Muscle of leg (tissue), 16 donors: ENCODE measurements at places on chromosomes 2 and 18. TPM values are rescaled to one million over a fixed set of nuclear protein-coding genes. Genes with fewer than 3 reads are reported as not detected.

The SLC9A4 gene
- total RNA-seq, result 0.04 TPM

The METTL8 gene
- 16.7 TPM for total RNA-seq

The CAPN14 gene
- 0.09 TPM for total RNA-seq

The DTNA gene
- total RNA-seq, result 74.7 TPM

The CPO gene
- 0.13 TPM for total RNA-seq

The FLACC1 gene
- total RNA-seq, result 2.3 TPM

The SH2D6 gene
- total RNA-seq, result 0.13 TPM

DNA sequence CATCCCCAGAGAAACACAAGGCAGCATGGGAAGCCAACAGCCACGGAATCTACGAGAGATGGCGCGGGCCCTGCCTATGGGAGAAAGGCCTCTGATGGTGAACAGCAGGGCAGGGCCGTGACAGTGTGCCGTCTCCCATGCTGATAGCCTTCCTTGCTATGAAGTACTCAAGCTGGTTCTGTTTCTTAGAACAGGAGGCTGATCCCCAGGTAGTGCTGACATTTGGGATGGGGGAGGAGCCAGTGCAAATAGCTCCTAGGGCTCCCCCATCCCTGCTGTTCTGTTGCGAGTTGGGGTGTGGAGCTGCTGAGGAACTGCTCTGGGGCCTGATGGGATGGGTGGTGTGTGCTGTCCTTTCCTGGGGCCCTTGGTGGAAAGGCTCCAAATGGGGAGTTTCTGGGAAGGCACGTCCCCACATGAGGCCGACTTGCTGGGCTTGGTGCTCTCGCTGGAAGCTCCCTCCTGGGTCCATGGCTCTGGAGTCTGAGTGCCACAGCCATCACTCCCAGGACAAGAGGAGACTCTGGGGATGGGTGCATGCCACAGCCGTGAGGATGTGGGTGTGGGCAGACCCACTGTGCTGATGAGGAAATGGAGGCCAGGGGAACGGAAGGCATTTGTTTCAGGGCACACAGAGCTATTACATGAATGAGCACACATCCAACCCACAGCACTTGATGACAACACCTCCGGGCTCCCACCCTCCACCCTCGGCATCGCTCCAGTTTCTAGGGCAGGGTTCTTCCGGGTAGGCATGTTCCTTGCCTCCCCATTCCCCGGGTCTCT is 246.8 kb downstream of the HDAC4 start:
- no peak for DNase-seq

- no peak for DNase-seq
Measured at GRCh38 chr2:9796056-9797010, 46.9 kb upstream of the TAF1B start.

DNA sequence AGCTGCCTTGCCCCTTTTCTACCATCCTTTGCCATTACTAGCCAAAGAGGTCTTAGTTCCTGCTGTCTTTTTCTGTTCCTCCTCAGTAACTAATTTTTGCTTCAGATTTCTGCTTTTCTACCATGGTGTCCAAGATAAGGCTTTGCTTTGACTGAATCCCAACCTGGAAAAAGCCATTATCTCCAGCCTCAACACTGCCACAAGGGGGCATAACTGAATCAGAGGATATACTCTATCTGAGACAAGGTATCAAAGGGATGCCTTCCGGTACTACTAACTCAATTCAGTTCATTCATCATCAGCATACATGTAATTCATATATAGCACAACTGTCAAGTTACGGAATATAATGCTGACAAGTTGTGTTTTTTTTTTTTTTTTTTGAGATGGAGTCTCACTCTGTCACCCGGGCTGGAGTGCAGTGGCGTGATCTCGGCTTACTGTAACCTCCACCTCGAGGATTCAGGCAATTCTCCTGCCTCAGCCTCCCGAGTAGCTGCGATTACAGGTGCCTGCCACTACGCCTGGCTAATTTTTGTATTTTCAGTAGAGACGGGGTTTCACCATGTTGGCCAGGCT is 11.4 kb downstream of the OSGEPL1 start:
- DNase-seq, result peak; percentile 23

- no peak for DNase-seq
Measured at GRCh38 chr2:128615571-128615970, 296.9 kb upstream of the HS6ST1 start.

GRCh38 chr2:240451791-240452461 is 16.5 kb downstream of the GPC1 start:
- DNase-seq, result no peak

- DNase-seq, result no peak
Measured at GRCh38 chr2:100359576-100359975, 37.3 kb upstream of the LONRF2 start.

GRCh38 chr2:111160758-111161157 is 40.0 kb downstream of the BCL2L11 start:
- no peak for DNase-seq

GRCh38 chr2:206452750-206453149 is 9.4 kb downstream of the ADAM23 start:
- DNase-seq, result no peak

- DNase-seq, result no peak
Measured at GRCh38 chr2:60504049-60504448, 49.4 kb downstream of the BCL11A start.

DNA sequence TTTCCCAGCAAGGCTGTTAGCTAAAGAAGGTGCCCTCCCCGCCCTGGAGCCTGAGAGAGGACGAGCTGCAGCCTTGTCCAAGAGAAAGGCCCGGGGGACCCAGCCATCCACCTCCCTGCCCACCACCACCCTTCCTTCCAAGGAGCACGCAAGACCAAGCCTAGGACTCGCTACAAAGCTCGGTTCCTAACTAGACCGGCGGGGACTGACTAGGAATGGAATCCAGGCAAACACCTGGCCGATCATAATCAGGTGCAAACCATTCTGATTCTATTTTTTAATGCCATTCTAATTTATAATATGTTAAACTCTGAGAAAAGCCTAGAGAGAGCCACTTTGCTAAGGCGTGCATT is 19.7 kb upstream of the TUBB6 start:
- DNase-seq, result no peak

- peak; percentile 11 for DNase-seq
Measured at GRCh38 chr2:26072925-26073768, 39.3 kb downstream of the RAB10 start.

GRCh38 chr2:28351621-28352020 is 41.0 kb upstream of the FOSL2 start:
- DNase-seq, result no peak

- DNase-seq, result peak; percentile 16
Measured at GRCh38 chr18:68438983-68439382, 275.9 kb downstream of the TMX3 start.

DNA sequence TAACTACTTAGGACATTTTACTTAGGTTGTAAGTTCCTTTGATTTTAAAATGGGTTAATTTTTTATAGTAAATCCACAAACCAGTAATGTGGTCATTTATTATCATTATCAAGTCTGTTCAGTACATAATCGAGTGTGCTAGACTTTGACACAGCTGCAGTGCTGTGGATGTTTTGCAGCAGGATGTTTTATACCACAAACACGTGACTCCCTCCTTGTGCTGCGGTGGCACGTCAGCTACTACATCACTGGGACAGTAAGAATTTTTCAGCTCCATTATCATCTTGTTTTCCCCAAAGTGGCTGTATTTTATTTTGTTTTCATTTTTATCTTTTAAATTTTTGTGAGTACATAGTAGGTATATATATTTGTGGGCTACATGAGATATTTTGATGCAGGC is 70.0 kb downstream of the ATP9B start:
- DNase-seq, result no peak

- no peak for DNase-seq
Measured at GRCh38 chr2:67663776-67664175, 266.6 kb downstream of the ETAA1 start.

- no peak for DNase-seq
Measured at GRCh38 chr18:7876354-7877104, 309.4 kb downstream of the PTPRM start.

- peak; percentile 3 for DNase-seq
Measured at GRCh38 chr18:28005164-28005563, 171.8 kb downstream of the CDH2 start.

DNA sequence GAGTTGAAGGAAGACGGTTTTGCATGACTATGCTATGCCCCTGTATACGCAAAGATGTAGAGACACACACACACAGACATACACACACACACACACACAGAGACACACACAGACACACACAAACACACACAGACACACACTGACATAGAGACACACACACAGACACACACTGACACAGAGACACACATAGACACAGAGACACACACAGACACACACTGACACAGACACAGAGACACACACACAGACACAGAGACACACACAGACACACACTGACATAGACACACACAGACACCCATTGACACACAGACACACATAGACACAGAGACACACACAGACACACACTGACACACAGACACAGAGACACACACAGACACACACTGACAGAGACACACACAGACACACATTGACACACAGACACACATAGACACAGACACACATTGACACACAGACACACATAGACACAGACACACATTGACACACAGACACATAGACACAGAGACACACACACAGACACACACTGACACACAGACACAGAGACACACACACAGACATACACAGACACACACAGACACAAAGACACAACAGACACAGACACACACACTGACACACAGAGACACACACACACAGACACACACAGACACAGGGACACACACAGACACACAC is 121.3 kb downstream of the BCL2 start:
- no peak for DNase-seq
